ENCODE measurements at places on chromosomes 6 and 20.

DNA sequence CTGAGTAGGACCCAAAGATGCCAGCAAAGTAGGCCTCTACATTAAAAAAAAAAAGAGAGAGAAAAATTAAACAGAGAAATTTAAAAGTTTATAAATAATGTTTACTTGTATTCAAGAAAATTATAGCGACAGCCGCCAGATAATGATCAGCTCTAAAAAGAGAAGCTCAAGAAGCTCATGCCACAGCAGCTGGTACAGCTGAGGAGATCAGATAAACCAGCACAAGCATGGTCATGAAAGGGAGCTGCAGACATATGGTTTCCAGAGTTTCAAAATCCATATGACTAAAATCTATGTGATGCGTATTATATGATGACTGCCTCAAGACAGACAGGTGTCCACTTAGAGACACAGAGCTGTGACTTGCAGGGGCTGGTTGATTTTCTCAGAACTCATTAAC is 13.6 kb upstream of the HLA-C start:
- DNase-seq: no peak

- no peak for DNase-seq
Observed at GRCh38 chr20:13552061-13552460, 86.7 kb downstream of the TASP1 start.

DNA sequence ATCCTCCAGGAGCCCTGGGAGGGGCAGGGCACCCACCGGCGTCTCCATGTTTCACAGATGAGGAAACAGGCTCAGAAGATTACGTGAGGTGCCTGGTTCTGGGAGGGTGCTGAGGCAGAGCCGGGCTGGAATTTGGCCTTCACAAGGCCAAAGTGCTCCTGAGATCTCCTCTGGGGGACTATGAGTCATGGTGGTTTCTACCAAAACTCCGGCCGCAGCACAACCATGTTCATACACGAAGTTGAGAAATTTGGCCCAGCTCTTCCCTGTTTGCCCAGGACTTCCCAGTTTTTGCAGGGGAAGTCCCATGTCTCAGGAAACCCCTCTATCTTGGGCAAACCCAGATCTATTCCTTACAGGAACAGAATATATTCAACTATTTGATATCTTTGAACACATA is 172.9 kb upstream of the CDYL start:
- DNase-seq: no peak

GRCh38 chr6:37624606-37625574 is 72.8 kb downstream of the MDGA1 start:
- DNase-seq: no peak

DNA sequence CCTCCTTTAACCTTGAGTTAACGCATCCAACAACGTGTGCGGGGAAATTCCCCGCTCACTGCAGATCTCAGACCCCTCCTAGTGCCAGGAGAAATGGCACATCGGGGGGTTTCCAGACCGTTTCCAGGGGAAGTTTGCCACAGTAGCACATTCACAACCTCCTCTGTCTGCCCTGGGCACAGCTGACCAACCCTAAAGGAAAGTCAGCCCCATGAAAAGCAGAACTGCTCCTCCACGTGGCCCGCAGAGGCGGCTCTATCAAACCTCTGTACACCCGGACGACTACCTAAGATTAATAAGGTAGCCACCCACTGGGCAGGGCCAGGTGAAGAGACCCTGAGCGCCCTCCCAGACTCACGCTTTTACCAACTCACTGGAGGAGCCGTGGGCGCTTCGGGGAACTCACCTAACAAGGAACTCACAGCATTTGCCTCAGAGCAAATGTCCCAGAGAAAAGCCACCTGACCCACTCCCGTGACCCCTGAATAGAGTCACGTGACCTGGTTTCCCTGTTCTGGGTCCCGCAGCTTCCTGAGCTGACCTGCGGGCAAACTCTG is 93.1 kb downstream of the PRND start:
- peak; percentile 67 for DNase-seq

DNA sequence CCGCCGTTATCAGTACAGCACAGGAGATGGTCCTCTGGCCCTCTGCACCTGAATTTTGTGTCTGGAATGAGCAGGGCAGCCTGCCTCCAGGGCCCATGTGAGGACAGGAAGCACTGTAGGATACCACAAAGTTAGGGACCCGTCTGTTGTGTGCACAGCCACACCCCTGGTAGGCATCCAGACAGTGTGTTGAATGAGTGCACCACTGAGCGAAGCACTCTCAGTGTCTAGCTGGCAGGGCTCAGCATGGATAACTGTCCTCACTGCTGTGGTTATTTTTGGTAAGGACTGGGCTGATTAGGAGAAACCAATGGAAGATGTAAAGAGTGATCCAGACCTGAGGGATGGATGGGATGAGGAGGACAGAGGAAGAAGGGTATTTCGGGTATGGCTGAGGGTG is 178.7 kb downstream of the CLIC5 start:
- DNase-seq: no peak
